ENCODE measurements at places on chromosomes 7 and 10.

DNA sequence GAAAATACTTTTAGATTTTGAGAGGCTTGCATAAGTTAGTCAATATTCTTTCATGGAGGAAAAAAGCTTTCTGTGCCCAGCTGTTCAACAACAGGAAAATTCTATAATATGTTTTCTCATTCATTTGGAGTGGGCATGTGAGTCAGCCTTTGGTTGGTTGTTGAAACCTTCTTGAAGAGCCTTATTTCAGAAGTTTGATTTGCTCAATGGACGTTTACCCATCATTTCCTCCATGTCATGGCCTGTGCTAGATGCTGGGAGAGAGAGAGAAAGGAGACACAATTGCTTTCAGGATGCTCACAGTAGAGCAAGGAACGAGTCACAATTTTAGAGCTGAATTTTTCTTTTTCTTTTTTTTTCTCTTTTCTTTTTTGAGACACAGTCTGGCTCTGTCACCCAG lies 181.7 kb downstream of the PRKCQ start:
- DNase-seq, result no peak

GRCh38 chr7:151624246-151624928 lies 104.7 kb upstream of the RHEB start:
- DNase-seq, result no peak

GRCh38 chr7:137816696-137817320 lies 30.0 kb downstream of the DGKI start:
- DNase-seq, result no peak

- no peak for DNase-seq
Observed at GRCh38 chr7:45416846-45417245, 157.3 kb upstream of the ADCY1 start.

DNA sequence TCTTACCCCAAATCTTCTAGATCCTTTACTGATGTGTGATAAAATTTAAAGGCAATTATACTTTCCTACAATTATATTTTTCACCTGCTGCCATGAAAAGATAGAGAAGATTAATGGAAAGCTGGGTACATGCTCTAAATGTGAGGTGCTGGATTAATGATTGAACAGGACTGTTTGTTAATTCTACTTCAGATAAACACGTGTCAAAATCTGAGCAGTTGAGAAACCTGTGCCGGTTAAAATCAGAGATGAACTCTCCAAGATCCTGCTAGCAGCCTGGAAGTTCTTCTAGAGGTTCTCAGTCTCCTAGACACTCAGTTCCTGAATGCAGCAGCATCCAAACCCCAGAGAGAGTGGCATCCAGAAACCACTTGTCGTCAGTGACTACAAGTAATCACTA lies 69.2 kb downstream of the INHBA start:
- DNase-seq, result no peak

DNA sequence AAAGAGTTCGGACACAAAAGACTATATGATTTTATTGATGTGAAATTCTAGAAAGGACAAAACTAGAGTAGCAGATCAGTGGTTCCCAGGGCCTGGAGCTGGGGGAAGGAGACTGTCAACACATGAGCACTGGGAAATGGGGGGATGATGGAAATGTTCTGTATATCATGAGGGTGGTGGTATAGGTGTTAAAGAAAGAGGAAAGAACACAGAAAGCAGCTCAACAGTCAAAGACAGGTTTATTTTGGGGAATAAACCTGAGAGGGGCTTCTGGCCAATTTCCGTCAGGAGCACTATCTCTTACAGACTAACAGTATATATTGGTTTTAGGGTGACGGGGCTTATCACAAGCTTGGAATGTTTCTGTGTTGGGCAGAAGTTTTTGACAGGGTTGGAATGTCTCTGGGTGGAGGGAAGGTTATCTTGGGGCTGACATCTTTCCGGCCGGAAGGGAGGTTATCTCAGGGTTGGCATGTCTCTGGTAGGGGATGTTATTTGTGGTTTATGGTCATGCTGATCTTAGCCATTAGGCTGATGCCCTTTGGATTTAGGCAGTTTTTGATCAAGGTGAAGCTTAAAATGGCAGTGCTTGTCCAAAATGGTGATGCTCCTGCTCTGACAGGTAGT lies 254.6 kb upstream of the NRP1 start:
- no peak for DNase-seq
